ENCODE measurements at places on chromosomes 3 and 15.

DNA sequence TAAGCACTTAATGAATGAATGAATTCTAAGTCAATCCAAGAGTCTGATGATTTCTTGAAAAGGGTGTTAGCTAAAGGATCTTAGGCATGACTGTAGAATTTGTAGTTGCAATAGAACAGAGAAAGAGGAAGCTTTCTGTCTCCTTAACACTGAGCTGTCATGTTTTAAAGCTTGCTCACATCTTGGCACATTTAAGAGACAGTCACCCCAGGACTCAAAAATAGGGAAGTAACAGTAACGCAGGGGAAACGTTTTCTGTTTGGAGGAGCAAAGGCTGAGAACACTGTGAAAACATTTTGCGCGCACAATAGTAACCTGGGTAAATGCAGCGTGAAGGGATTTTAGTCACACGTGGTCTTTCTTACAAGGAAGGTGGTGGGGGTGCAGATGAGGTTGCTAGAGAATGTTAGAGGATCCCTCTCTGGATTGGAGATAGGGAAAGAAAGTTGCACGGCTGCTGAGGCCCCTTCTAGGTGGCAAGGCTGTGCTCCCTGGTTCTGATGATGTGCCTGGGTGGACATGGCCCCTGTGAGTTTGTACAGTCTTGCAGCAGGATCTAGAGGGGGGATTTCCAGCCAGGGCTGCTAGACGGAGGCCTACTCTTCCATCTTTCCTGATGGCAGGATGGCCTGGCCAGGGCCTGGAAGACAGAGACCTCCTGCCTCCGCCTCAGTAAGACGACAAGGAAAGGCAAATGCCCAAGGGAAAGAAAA lies 12.0 kb downstream of the STARD5 start:
- no peak for DNase-seq

DNA sequence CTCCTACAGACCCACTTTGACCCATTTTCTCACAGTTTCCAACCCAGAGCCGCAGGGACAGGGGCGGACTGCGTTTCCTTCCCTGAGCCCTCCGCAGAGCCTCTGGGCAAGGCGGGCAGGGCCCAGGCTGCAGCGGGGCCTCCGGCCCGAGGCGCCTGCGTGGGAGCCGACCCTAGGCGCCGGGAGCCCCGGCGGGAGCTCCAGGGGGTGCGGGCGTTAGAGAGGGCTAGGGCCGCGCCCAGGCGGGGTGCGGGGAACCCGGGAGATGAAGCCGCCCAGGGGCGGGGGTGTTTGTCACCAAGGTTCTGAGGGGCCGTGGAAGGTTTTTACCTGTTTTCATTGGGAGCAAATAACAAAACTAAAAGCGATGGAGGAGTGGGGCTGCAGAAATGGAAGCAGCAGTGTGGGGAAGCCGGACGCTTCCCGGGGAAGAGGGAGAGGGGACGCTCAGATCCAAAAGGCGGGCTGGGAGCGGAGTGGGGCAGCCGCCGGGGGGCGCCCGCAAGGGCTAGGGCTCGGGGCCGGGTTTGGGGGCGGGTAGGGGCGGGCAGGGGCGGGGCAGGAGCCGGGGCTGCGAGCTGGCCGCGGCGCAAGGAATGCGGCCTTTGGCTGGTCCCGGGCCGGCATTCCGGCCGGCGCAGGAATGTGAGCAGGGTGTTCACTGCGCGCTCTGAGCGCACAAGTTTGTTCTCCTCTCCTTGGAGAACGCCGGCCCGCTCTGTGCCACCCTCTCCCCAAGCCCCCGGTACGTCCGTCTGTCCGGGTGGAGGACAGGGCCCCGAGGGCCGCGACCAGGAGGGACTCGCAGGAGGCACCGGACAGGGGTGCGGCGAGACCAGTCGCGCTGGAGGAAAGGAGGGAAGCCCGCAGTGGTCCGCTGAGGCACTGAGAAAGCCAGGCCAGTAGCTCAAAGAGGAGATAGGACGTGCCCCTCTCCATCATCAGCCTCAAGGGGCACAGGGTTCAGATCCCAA lies 61.1 kb downstream of the AMOTL2 start:
- DNase-seq, result no peak

- no peak for DNase-seq
Measured at GRCh38 chr3:105253225-105253624, 113.5 kb upstream of the ALCAM start.

GRCh38 chr3:172735014-172735413 lies 15.5 kb upstream of the ECT2 start:
- no peak for DNase-seq

Measured in GM19239 (cell line).